ENCODE measurements at places on chromosomes 1 and 21.

DNA sequence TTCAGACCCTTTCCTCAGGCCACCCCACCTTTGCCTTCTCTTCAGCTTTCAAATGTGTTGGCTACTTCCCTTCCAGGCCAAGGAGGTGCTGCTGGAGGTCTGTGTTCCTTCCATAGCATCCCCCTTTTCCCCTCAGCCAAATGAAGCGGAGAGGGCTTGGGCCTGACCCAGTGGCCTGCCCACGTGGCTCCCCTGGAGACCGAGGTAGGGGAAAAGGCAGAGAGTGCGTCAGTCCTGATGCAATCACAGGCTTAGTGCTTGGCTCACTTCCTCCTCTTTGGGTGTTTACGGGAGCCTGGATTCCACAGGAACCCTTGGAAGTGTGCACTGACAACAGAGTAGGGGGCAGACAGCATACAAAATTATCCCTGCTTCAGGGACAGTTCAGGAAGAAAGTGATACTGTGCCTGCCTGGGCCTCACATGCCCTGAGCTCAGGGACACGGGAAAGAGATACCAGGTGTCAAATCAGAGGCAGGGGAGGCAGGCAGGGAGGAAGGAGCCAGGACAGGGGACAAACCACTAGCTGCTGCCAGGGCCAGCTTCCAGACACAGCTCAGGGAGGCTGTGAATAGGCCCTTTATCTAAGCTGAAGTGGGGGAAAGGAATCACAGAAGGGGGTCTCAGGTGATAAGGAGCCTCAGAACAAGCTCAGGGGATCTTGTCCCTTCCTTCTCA is 16.6 kb upstream of the PTP4A2 start:
- DNase-seq: peak; percentile 86

- DNase-seq: peak; percentile 83
Measured at GRCh38 chr1:3842912-3843311, 14.1 kb downstream of the CEP104 start.

DNA sequence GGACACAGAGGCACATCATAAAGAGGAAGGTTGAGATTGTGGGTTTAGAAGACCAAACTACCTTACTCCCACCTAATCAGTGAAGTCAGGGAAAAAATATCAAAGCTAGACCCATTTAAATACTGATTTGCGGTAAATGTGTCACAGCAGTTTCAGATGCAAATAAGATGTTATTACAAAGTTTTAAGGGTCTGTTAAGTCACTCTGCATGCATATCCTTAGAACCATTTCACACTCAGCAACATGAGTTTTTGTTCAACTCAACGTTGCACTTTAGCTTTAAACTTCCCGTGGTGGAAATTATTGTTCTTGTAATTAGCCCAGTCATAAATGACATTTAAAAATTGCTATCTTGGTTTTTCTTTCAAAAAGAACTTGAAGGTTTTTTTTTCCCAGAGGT is 34.8 kb downstream of the RPAP2 start:
- DNase-seq: no peak

DNA sequence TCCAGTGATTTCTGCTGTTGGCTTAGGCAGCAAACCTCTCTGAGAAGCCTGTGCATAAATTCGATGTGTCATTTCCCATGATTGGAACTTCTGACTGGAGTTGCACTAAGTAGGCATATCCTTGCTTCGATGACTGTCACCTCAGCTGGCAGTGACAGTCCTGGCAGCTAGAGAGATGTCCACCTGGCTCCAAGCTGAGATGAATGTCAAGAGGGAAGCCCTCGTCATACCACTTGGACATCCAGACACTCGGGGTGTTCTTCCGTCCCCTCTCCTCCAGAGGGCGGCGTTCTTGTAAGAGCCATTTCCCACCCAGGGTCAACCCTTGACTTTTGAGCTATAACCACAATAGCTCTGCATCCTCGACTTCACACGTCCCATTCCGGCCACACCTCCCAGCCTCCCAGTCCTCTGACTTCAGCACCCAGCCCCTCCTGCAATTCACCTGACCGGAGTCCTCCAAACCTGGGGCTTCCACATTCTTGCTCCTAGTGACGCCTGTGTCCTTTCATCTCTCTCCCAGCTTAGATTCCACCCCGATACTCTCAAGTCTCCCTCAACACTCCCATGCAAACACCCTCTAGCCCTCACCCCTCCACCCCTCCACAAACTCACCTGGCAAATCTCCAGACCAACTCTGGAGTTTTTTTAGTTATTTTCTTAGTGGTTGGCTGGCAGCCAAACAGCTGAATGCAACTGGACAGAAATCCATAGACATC is 17.3 kb downstream of the CA6 start:
- peak; percentile 54 for DNase-seq

DNA sequence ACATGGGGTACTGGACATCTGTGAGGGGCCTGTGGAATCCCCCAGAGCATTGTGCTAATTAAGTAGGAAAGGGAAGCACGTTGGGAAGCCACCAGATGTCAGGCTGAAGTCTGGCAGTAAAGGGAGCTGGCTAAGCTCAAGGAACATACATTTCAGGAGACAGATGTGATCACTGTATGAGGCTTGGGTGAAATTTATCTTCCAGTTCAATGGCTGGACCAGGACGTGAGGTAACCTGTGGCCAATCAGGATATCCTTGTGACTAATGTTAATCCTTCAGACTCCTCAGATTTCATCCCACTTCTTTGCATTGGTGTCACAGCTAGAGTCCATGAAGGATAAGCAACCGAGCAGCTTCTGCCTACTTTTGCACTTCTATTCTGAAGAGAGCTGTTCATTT is 110.2 kb upstream of the APP start:
- no peak for DNase-seq

DNA sequence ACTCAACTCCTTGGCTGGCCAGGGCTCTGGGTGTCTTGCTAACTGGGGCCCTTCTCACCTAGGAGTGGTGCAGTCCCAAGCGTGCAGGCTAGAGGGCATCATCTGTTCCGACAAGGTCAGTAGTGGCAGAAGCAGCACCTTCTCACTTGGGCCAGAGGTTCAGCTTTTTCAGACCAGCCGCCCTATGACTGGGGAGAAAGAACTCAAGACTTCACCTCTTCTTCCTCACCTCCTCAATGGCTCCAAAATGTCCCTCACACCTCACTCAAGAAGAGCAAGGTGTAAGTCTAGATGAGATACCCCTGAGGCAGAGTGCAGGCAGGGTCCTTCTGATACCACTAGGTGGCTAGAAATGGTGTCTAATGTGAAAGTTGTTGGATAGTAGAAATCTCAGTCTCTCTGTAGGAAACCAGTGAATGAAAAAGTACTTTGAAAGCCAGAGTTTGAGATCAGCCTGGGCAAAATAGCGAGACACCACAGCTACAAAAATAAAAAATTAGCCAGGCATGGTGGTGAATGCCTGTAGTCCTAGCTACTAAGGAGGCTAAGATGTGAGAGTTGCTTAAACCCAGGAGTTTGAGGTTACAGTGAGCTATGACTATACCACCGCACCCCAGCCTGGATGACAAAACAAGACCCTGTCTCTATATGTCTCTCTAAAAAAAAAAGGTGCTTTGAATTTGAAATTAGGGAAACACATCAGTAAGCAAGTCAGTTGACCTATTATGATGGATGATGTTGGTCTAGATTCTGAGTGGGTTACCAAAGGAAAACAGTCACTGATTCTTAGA is 8.6 kb upstream of the IL20 start:
- DNase-seq: no peak

- DNase-seq: no peak
Measured at GRCh38 chr1:185157599-185158412, 839 bp downstream of the SWT1 start.

- no peak for DNase-seq
Measured at GRCh38 chr21:36563341-36563926, 83.5 kb upstream of the CLDN14 start.

- no peak for DNase-seq
Measured at GRCh38 chr1:204232526-204232925, 18.7 kb upstream of the GOLT1A start.

- no peak for DNase-seq
Measured at GRCh38 chr1:29669912-29670311, 433.6 kb downstream of the PTPRU start.

DNA sequence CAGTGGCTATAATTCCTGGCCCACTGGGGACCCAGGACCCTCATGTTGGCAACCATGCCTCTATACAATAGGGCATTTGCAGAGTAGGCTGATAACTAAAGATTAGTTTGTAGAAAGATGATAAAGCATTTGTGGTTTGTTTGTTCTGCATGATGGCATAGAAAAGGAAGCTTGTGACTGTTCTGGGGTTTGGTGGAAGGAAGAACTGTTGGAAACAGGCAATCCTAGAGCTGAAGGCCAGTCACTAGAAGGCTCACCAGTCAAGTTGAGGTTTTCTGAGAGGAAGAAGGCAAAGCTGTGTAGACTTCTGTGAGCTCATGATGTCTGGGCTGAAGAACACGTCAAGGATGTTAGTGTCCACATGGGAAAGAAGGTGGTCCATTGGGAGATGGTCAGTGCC is 140.3 kb upstream of the VANGL1 start:
- peak; percentile 48 for DNase-seq

DNA sequence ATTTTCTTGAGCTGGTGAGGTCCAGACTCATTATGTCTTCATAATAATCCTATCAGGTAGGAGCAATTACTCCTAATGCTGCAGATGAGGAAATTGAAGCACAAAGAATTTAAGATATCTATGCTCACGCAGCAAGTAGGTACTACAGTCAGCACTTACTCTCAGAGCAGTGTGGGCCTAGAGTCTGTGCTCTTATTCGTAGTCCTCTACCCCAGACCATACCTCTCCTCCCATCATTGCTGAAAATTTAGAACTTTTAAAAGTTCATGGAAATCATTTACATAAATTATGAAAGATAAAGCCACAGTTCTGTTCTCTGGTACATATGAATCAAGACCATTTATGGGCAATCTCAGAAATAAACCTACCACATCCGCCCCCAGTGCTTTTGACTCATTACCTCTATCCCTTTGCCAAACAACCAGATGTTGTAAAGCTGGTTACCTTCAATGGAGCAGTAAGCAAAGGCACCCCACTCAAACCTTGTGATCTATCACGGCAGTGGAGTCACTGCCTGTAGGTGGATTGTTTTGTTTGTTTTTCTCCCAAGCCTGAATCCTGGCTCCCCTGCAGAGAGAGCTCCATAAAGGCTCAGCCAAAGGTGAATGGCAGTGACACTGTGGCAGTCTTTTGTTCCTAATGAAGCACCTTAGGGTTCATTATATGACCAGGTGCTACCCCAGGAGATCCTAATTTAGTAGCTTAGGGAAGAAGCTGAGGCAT is 20.9 kb upstream of the MAN1A2 start:
- DNase-seq: no peak

GRCh38 chr1:149884433-149885338 is 14.7 kb upstream of the BOLA1 start:
- DNase-seq: peak; percentile 89

GRCh38 chr1:93442741-93443140 is 5.2 kb upstream of the FNBP1L start:
- no peak for DNase-seq

GRCh38 chr1:201014816-201015200 is 8.7 kb downstream of the KIF21B start:
- peak; percentile 41 for DNase-seq

DNA sequence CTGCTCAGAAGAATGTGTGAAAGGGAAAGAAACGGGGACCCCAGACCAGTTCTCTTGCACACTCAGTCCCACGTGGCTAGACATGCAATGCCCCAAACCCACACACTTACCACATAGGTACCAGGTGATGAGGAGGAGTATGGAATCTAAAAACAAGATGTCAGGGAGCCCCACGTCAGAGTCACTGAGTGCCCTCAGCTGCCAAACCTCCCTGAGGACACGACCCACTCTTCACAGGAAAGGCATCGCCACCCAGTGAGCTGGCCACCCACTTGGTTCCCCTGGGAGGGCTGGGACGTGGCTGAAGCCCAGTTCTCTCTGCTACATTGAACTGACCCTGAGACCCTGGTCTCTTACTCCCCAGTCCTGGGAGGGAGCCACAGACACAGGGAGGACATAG is 41.4 kb downstream of the MRPL37 start:
- DNase-seq: no peak

DNA sequence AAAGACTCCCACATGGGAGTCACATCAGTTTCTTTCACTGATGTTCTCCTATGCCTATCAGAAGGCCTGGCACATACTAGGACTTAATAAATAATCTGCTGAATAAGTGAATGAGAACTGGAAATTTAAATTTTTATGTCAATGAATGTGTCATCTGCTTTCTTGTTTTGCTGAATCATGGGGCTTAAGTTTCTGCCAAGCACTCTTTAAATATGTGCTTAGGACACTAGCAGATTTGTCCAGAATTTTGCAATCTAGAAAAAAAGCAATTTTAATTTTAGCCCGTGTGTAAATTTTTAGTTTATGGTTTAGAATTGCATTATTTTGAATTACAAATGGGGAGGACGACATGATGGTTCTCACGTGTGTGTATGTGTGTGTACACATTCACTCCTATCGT is 803.1 kb downstream of the USP25 start:
- DNase-seq: no peak

GRCh38 chr1:24111996-24112779 is at the start of gene MYOM3:
Gene MYOM3 (minus strand): TSS chr1:24112135. CDS start chr1:24108636, 3,499 bp downstream.
- DNase-seq: peak; percentile 64

GRCh38 chr1:240912821-240913220 is 300.9 kb upstream of the GREM2 start:
- no peak for DNase-seq

GRCh38 chr21:31803039-31804007 is 69.5 kb upstream of the HUNK start:
- no peak for DNase-seq

DNA sequence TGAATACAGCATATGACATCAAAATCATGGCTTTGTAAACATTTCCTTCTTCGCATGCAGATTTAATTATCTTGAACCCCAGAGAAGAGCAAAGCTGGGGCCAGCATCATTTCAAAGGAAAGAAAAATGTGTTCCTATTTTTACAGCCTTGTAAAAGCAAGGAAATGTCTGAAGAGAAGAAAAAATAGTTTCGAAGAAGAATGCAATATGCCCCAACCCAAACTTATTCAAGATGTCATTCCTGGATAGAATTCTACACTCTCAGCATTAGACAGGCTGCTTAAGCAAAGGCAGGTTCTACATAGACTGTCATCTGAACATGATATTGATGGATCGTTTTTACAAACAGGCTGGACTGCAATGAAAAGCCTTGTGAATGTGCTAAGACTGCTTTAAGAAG is 900.8 kb downstream of the TTLL7 start:
- DNase-seq: no peak

DNA sequence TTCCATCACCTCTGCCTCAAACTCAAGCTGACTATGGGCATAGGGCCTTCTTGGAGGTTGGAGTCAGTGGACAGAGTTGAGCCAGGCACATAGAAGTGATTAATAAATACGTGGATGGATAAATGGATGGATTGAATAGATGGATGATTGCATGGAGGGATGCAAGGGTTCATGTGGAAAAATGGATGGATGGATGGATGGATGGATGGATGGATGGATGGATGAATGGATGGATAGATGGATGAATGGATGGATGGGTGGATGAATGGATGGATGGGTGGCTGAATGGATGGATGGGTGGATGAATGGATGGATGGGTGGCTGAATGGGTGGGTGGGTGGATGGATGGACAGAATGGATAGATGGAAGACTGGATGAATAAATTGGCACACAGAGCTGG is 40.1 kb upstream of the ZBTB40 start:
- no peak for DNase-seq

DNA sequence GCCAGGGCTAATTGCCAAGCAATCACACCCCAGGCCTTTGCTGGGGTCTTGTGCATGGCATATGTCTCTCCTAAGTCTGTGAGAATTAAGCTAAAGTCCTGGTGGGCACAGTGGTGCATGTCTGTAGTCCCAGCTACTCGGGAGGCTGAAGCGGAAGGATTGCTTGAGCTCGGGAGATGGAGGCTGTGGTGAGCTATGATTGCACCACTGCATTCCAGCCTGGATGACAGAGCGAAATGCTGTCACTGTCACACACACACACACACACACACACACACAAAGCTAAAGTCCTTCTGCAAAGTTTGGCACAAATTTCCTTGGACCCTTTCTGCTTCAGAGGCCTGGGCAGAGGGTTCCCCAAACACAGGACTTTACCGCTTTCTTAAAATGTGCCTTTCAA is 31.3 kb upstream of the DNAJC11 start:
- DNase-seq: no peak

Data from MV-4-11 (cell line).